ENCODE measurements at places on chromosomes 1 and 21.

DNA sequence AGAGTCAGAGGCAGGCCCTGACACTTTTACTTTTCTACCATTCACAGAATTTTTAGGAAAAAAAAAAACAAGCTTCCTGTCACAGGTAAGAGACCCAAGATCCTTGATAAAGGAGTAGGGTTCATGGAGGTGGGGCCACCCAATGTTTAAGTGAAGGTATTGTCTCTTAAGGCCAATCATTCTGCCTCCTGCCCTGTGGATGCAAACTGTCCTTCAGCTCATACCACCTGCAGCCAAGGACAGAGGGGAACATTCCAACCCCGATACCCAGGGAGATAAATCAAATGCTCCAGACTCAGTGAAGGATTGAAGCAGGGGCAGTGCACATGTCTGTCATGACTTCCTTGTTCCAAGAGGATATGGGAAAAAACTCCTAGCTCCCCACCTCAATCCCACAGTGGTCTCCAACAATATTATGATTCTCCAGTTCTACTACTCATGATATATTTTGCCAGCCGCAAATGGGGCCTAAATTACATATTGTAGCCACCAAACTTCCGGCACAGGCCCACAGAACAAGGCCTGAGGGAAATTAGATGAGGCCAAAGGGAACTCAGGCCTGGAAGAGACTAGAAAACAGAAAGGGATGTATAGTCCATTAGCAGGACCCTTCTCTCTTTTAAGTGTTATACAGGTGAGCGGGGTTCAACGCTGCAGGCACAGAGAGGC lies 59.5 kb downstream of the TRABD2B start:
- DNase-seq: no peak

GRCh38 chr1:71228742-71229365 lies 148.0 kb upstream of the ZRANB2 start:
- no peak for DNase-seq

GRCh38 chr1:198444792-198445191 lies 95.7 kb downstream of the ATP6V1G3 start:
- no peak for DNase-seq

- DNase-seq: no peak
Observed at GRCh38 chr1:168235548-168235885, 9.7 kb downstream of the SFT2D2 start.

DNA sequence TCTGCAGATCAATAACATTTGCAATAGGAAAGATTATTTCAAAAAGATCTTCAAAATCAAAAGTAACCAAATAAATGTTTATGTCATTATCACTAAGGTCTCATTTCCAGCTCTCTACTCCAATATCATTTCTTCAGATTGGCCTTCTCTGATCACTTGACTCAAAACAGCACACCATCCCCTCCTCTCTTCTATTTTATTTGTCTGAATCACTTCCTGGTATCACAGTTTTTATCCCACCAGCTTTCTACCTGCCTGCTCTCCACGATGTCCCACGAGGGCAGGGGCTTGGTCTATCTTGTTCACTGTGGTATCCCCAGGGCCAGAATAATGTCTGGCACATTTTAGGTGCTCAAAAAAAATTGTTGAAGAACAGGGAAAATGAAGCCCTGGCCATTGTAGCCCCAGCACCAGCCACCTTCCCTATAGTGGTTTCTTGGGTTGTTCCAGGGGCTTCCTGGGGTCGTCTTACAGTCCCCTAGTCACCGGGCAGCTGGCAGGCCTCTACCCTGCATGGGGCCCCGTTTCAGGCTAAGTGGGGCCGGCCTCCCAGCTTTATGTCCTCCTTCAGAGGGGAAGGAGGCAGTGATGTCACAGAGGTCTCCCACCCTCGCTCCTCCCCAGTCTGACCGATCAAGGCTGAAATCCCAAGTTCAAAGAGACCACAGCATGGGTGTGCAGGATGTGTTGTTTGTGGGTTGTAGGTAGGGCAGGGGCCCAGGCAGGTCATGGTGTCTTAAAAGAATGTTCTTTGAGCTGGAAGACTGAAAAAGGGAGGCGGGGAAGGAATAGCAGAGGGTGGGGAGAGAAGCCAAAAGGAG lies 3.5 kb upstream of the PADI1 start:
- no peak for DNase-seq

GRCh38 chr1:20486457-20487235 lies 636 bp upstream of the CAMK2N1 start:
- DNase-seq: no peak
